Stimulated activated CD8-positive, alpha-beta memory T cell treated with anti-CD3 and anti-CD28 coated beads, Interleukin-12 subunit alpha, Interleukin-12 subunit beta, amount 100 ng/mL, for 4 hours (primary cell): ENCODE measurements at places on chromosomes 11 and 22.

DNA sequence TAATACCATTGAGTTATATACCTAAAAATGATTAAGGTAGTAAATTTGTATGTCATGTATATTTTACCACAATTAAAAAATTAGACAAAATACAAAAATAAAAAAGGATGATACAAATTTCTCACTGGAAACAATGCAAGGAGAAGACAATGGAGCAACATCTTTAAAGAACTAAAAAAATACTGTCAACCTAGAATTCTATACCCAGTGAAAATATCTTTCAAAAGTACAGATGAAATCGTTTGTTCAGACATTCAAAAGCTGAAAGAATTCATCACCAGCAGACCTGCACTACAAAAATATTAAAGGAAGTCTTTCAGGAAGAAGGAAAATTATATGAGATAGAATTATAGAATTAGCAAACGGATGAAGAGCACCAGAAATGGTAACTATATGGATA is 9.8 kb upstream of the ASCL2 start:
- no peak for DNase-seq

GRCh38 chr11:47453365-47453764 is 4.4 kb upstream of the RAPSN start:
- no peak for DNase-seq

- DNase-seq = no peak
Measured at GRCh38 chr22:20111045-20111688, 4.7 kb upstream of the RANBP1 start.

GRCh38 chr11:1240771-1241170 is 17.9 kb downstream of the MUC5B start:
- no peak for DNase-seq

- no peak for DNase-seq
Measured at GRCh38 chr22:25219211-25219689, at the start of gene CRYBB2. CRYBB2 (plus strand) TSS chr22:25219639; CDS start chr22:25221430, 1,791 bp downstream.

- no peak for DNase-seq
Measured at GRCh38 chr11:68441466-68442230, 18.9 kb upstream of the PPP6R3 start.

- no peak for DNase-seq
Measured at GRCh38 chr11:119342362-119343130, 1.9 kb upstream of the C1QTNF5 start.

DNA sequence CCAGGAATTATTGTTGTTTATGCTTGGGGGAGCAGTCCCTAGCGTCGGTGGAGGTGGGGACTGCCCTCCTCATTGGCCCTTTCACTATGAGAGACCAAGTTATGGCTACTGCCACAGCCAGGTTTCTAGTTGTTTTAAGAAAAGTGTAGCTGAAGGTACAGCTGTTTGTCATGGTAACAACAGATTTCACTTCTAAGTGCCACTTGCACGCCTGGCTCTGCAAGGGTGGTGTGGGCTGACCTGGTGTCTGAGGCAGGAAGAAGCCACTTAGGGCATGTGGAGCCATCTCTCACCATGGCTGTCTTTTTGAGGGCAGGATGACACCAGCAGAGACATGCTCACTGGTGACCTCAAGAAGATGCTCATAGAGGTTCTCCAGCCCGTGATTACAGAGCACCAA is 46.3 kb upstream of the MPEG1 start:
- no peak for DNase-seq

- DNase-seq = no peak
Measured at GRCh38 chr11:126485021-126485792, 129.7 kb downstream of the ST3GAL4 start.

- DNase-seq = no peak
Measured at GRCh38 chr11:128047026-128047425, 540.3 kb downstream of the ETS1 start.

GRCh38 chr11:96207459-96208449 is 135.2 kb downstream of the MAML2 start:
- DNase-seq = no peak

GRCh38 chr11:35337914-35338305 is 81.4 kb downstream of the SLC1A2 start:
- no peak for DNase-seq

DNA sequence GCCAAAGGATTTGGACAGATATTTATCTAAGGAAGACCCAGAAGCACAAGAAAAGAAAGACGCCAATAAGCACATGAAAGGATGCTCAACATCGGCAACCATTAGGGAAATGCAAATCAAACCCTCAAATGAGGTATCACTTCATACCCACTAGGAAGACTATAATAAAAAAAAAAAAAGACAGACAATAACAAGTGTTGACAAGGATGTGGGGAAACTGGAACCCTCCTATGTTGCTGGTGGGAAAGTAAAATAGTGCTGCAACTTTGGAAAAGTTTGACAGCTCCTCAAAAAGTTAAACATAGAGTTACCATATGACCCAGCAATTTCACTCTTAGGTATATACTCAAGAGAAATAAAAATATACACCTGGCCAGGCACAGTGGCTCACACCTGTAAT is 47.0 kb downstream of the MICAL3 start:
- DNase-seq = no peak

- DNase-seq = no peak
Measured at GRCh38 chr22:23305922-23306374, 125.6 kb downstream of the BCR start.

DNA sequence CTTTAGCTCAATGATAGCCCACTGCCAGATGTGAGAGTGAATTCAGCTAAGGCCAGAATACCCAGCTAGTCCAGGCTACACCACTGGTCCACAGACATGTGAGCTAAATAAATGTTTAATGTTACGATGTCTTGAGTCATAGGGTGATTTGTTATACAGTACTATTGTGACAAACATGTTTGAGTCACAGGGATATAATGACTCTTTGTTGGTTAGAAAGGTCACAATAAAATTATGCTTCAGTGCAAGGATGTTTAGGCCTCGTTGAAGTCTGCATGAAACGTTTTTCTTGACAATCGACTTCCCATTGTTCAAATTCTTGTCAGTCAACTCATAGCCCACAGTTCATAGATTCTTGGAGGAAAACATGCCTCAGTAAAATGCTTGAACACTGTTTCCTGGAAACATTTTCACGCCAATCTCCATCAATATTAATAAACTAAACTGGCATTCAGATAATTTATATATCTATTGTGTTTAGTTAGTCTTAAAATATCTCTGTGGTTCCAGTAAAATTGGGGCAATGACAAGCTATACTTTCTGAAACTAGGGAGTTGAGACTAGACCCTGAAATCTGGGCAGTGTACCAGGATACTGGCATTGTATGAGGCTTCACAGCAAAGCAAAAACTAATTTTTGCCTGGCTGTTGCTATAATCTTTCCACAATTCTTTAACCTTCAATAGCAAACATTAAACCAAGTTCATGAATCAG is 650.8 kb upstream of the KIRREL3 start:
- DNase-seq = no peak

DNA sequence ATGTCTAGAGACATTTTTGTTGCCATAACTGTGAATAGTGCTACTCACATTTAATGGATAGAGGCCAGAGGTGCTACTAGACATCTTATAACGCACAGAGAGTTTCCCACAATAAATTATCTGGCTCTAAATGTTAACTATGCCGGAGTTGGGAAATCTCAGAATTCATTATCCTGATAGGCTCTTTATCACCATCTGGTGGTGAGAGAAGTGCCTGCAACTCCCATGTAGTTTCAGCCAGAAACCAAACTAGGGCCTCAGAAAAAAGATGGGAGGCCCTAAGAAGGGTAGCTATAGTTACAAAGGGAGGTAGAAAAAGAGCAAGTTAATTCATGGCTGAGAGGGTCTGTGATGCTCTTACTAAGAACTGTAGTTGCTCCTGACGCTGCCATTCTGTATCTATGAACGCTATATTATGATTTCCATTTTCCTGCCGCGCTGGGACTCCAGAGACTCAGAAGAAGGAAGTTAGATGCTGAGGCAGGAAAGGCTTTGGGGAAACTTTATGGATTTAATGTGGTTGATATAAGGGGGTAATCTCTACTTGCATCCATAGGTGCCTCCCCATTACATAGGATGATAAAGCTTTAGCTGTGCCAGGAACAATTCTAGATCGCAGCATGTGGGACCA is 22.9 kb upstream of the MRPL17 start:
- no peak for DNase-seq

DNA sequence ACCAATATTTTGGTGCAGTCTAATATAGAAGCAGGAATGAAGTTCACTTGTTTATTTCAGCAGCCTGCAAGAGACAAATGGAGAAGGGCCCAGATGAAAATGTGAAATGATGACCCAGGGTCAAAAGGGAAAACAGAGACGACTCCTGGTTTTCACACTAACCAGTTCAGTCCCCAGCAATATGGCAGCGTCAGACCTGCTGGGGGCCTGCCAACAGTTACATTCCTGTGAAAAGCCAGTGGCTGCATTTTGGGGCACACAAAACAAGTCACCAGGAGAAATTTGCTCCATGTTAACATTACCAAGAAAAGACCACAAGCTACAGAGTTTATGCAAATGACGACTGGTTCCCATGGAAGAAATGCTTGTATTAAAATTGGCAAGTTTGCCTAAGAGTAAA is 80.2 kb downstream of the CCDC34 start:
- no peak for DNase-seq

DNA sequence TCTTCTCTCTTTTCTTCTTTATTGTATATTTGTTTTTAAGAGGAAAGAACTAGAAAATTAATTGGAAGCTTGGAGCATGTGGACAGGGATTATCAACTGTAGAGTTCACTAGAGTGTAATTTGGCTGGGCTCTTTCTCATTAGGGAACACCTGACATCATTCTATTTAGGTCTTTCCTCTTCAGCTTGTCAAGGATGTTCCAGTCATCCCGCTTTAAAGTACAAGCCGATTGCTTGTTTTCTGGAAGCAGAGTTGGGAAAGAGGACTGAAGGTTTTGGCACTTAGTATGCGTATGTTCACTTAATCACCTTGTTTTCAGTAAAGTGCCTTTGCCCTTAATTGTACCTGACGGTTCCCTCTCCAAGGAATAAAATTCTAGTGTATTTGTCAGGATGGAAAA is 111.6 kb downstream of the WNT11 start:
- no peak for DNase-seq

DNA sequence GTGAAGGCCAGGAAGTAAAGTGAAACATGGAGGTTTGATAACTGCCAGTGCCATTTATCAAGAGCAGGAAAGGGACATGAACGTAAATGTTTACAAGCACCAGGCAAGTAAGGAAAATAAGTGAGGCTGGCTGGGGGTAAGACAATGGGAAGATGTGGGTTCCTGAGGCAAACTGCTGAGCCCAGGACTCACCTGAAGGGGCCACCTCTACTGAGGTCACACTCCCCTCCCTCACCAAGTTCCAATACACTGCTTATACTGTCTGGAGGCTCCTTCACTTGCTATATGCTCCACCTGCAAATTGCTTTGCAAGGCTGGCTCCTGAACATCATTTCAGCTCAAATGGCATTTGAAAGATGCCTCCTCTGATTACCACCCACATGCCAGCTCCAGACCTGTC is 10.3 kb upstream of the ZC3H12C start:
- no peak for DNase-seq

- DNase-seq = no peak
Measured at GRCh38 chr22:35191412-35191811, 65.9 kb upstream of the HMGXB4 start.

GRCh38 chr11:112805658-112806057 is 155.6 kb upstream of the NCAM1 start:
- no peak for DNase-seq

GRCh38 chr22:27715106-27715505 is 86.5 kb downstream of the MN1 start:
- DNase-seq = no peak

DNA sequence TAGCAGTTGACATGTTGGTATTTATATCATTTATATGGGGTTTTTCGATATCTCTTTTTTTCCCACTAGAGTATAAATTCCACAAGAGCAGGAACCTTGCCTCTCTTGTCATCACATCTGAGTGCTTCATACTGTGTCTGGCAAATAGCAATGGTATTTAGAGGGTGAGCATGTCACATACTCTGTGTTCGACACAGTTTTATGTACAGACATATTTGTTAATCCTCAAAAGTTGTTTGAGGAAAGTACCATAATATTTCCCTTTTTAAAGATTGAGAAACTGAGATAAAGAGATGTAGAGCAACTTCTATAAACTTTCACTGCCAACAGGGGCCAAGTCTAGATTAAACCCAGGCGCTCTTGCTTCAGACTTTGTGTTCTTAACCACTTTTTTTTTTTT is 324.6 kb upstream of the PDGFD start:
- no peak for DNase-seq

- DNase-seq = no peak
Measured at GRCh38 chr11:86247608-86248007, 3.1 kb downstream of the EED start.

DNA sequence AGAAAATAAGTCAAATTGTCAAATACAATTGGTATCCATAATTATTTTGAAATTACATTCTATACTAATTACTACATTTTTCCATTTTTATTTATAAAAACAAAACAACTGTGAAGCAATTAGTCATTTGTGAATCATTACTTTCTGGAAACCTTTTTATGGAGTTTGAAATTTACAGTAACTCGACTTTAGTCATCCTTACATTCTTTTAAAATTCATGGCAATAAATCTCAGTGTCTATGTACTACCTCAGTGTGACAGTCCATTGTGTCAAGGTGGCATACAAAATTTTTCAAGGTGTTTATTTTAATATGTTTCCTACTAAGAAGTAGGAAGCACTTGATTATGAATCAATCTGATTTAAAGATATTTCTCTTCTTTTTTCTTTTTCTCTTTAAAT is 1949.4 kb upstream of the RAG2 start:
- no peak for DNase-seq

DNA sequence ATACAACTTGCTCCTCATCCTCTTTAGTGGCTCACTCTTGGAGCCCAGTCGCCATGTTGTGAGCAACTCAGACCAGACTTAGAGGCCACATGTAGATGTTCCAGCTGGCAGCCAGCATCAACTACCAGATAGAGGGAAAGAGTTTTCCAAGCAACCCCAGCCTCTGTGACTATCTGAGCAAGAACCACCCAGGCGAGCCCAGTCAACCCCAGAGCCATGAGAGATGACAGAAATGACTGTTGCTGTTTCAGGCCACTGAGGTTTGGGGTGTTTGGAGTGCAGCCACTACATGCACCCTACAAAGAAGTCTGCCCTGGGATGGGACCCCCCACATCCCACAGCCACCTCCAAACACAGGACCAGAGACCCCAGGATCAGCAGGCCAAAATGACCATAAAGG is 24.8 kb upstream of the CLDN5 start:
- no peak for DNase-seq

DNA sequence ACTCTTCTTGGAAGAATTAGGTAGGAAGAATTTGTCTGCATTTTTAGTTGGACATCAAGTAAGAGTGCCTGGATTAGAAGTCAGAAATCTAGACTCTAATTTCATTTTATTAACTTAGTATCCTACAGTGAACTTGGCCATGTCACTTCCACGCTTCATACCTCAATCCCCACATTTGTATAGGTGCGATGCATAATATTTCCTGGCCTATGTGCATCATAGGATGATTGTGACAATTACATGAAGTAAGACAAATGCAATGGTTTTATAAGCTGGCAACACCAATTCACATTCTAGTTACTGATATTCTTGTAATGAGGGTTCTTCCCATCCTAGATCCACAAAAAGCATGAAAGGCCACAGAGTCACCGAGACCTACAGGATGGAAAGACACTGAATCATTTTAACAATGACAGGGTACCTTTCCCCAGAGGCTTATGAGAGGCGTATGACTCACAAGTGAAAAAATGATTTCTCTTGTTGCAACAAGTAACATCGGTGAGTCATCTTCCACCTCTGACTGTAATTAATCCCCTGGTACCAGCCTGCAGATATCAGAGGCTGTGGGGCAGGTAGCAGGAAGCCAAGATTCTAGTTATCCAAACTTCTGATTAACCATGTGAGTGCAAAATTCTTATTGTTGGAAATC is 56.0 kb upstream of the OR5AK2 start:
- DNase-seq = no peak
